ENCODE measurements at places on chromosomes 4 and X. TPM values are rescaled to one million over a fixed set of nuclear protein-coding genes. Genes with fewer than 3 reads are reported as not detected.
A peak's percentile ranks its signal among the peaks of the same experiment; 100 is the strongest.

The POU4F2 gene
- not detected for total RNA-seq

The PRKX gene
- total RNA-seq = 5.8 TPM

The KCND1 gene
- 1.0 TPM for total RNA-seq

The DUX4 gene
- total RNA-seq = not detected

The PAGE2B gene
- not detected for total RNA-seq

The ATP10D gene
- total RNA-seq = 16.8 TPM

The TMEM35A gene
- 22.9 TPM for total RNA-seq

The ATP7A gene
- total RNA-seq = 14.1 TPM

- no peaks in the 10 kb centered on the region for H3K36me3 ChIP-seq
- DNase-seq = no peak
- H3K27me3 ChIP-seq = no peaks in the 10 kb centered on the region
- H3K4me3 ChIP-seq = no peak overlapping the region
- peaks cover 46% of the 10 kb centered on the region for H3K4me1 ChIP-seq
Measured at GRCh38 chrX:108415146-108415545, 23.1 kb downstream of the COL4A6 start.

DNA sequence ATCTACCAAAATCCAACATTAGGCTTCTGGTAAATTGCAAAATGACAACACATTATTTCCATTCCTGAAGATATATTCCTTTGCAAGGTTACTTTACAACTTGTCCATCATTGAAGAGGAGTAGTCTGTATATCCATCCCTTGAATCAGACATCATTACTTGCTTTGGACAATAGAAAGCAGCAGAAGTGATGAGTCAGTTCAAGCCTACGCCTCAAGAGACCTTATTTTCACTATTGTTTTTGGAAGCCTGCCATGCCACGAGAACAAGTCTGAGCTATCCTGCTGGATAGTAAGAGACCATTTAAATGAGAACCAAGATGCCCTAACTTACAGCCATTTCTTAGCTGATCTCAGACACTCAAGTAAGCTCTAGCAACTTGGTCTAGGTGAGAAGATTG is 246.0 kb upstream of the HHIP start:
- DNase-seq = no peak
- H3K36me3 ChIP-seq = no peaks in the 10 kb centered on the region
- no peaks in the 10 kb centered on the region for H3K4me1 ChIP-seq
- H3K4me3 ChIP-seq = no peak overlapping the region
- no peaks in the 10 kb centered on the region for H3K27me3 ChIP-seq

GRCh38 chrX:19727887-19728648 is 159.3 kb downstream of the SH3KBP1 start:
- DNase-seq = no peak
- H3K4me3 ChIP-seq = no peak overlapping the region

- no peaks in the 10 kb centered on the region for H3K36me3 ChIP-seq
- no peak overlapping the region for H3K27ac ChIP-seq
- peaks cover 34% of the 10 kb centered on the region for H3K4me1 ChIP-seq
- DNase-seq = no peak
- peak overlapping the region; percentile 25 for H3K4me3 ChIP-seq
- peaks cover 62% of the 10 kb centered on the region for H3K27me3 ChIP-seq
Measured at GRCh38 chrX:25005382-25006185, 10.2 kb downstream of the ARX start.

- DNase-seq = no peak
- H3K4me3 ChIP-seq = no peak overlapping the region
- H3K27me3 ChIP-seq = no peaks in the 10 kb centered on the region
- H3K36me3 ChIP-seq = no peaks in the 10 kb centered on the region
Measured at GRCh38 chr4:88130544-88131305, 27.7 kb downstream of the ABCG2 start.

DNA sequence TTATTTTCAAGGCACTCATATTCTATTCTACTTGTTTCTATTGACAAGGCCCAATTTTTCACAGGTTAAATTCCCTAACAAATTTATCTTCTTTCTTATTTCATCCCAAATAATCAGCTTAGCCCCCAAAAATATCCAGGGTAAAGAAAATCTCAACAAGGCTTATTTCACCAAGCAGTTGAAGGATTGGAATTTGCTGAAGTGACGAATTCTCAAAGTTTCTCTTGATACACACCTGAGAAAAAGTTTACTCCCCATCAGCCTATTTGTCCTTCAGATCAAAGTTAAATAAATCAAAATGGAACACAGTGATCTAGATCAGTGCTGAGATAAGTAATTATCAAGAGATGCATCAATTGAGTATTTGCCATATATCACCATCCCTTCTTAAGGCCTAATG is 106.9 kb downstream of the ATRX start:
- no peak overlapping the region for H3K27ac ChIP-seq
- no peak overlapping the region for H3K4me3 ChIP-seq
- no peak for DNase-seq
- no peaks in the 10 kb centered on the region for H3K27me3 ChIP-seq

DNA sequence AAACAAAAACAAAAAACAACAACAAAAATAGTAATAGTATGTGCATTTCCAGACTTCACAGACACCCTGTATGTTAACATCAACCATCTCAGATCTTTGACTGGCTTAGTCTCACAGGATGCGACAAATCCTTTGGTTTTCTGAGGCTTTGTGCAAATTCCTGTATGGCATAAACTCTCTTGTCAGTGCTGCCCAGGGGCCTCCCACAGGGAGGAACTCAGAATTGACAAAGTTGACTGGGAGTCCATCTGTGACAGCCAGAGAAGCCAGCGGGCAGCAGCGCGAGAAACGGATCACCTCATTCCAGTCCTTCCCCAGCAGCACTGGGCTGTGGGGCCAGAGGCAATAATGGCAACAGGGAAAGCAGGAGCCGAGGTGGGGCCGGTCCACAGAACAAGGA is 19.1 kb upstream of the DDX3X start:
- H3K4me1 ChIP-seq = no peaks in the 10 kb centered on the region
- no peaks in the 10 kb centered on the region for H3K36me3 ChIP-seq
- no peak for DNase-seq
- no peak overlapping the region for H3K27ac ChIP-seq

GRCh38 chr4:116870686-116871085 is 214.7 kb downstream of the TRAM1L1 start:
- no peak overlapping the region for H3K27ac ChIP-seq
- no peak overlapping the region for H3K4me3 ChIP-seq
- no peak for DNase-seq
- H3K27me3 ChIP-seq = no peaks in the 10 kb centered on the region
- no peaks in the 10 kb centered on the region for H3K36me3 ChIP-seq

GRCh38 chr4:128716338-128716737 is 93.2 kb upstream of the JADE1 start:
- DNase-seq = no peak
- peak overlapping the region; percentile 55 for H3K27ac ChIP-seq
- peaks cover 36% of the 10 kb centered on the region for H3K4me1 ChIP-seq
- H3K4me3 ChIP-seq = no peak overlapping the region
- no peaks in the 10 kb centered on the region for H3K27me3 ChIP-seq

GRCh38 chrX:103347682-103348397 is 8.5 kb upstream of the TCEAL9 start:
- no peaks in the 10 kb centered on the region for H3K36me3 ChIP-seq
- no peak for DNase-seq
- no peak overlapping the region for H3K27ac ChIP-seq
- H3K4me1 ChIP-seq = no peaks in the 10 kb centered on the region
- no peak overlapping the region for H3K4me3 ChIP-seq
- peaks cover 14% of the 10 kb centered on the region for H3K27me3 ChIP-seq

DNA sequence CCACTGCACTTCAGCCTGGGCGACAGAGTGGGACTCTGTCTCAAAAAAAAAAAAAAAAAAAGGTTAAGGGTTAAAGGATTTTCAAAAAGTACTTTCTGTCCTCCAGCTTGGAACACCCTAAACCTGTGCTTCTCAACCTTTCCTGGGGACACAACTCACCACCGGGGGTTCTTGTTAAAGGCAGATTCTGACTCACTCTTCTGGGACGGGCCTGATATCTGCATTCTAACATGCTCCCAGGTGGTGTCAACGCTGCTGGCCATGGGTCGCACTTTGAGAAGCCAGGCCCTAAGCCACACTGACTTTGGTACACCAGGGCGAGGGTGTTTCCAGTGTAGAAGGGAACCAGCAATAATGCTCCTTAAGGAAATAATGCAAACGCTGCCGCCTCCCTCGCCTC is 46.1 kb downstream of the AFAP1 start:
- H3K4me3 ChIP-seq = no peak overlapping the region
- no peaks in the 10 kb centered on the region for H3K36me3 ChIP-seq
- no peak for DNase-seq
- no peaks in the 10 kb centered on the region for H3K27me3 ChIP-seq
- H3K27ac ChIP-seq = peak overlapping the region; percentile 63

GRCh38 chrX:123771449-123772064 is 38.7 kb upstream of the THOC2 start:
- no peak for DNase-seq
- H3K27me3 ChIP-seq = no peaks in the 10 kb centered on the region
- H3K4me3 ChIP-seq = no peak overlapping the region
- no peaks in the 10 kb centered on the region for H3K4me1 ChIP-seq
- no peak overlapping the region for H3K27ac ChIP-seq

DNA sequence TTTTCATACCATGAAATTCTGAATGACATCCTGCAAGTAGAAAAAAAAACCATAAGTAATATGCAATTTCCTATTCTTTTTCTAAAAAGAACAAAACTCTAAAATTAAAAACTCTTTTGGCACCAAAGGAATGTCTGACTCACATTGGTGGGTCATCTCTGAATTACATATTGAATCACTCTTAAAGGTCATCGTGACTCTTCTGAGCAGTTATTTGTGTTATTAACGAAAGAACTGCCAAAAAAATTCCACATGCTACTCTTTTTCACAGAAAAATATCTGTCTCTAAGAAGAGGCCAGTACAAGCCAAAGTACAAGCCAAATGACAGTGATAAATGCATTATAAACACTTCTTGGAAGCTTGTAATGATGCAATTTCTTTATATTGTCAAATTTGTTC is 282.2 kb downstream of the GUCY2F start:
- DNase-seq = no peak
- H3K27ac ChIP-seq = no peak overlapping the region
- H3K4me1 ChIP-seq = no peaks in the 10 kb centered on the region
- H3K27me3 ChIP-seq = no peaks in the 10 kb centered on the region
- no peaks in the 10 kb centered on the region for H3K36me3 ChIP-seq

DNA sequence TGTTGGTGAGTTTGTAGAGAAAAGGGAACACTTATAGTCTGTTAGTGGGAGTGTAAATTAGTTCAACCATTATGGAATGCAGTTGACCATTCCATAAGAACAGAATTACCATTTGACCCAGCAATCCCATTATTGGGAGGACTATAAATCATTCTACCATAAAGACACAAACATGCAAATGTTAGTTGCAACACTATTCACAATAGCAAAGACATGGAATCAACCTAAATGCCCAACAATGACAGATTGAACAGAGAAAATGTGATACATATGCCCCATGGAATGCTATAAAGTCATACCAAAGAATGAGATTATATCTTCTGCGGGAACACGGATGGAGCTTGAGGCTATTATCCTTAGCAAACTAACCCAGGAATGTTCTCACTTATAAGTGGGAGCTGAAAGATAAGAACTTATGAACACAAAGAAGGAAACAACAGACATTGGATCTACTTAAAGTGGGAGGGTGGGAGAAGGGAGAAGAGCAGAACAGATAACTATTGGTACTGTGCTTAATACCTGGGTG is 1819.2 kb upstream of the ADGRL3 start:
- H3K4me3 ChIP-seq = no peak overlapping the region
- H3K4me1 ChIP-seq = no peaks in the 10 kb centered on the region
- no peaks in the 10 kb centered on the region for H3K27me3 ChIP-seq
- no peaks in the 10 kb centered on the region for H3K36me3 ChIP-seq
- no peak for DNase-seq
- H3K27ac ChIP-seq = no peak overlapping the region

DNA sequence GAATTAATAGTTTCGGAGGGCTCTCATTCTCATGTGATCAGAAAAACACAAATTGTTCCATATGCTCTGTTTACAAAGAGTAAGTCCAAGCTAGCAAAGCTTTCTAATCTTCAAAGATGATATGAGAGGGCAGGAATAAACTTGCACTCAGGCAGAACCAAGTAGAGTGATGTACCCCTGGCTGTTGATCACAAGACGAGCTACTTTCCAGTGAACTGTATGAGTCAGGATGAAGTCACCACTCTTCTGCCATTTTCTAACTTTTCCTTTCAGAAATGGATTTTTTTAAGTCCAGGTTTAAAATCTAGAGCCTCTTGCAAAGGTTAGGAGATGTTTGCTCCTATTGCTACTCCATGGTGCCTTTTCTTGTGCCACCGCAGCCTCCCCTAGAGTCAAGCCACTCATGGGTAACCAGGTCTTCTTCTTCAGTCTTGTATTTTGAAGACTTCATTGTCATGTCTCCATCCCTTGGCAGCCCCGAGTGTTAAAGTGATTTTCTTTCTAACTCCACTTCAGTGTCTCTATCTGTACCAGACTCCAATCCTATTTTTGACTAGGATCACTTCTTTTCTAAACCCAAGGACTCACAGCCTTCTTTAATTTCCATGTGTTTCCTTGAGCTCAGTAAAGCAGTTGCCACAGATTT is 171.9 kb upstream of the GALNT7 start:
- peak; percentile 31 for DNase-seq
- H3K36me3 ChIP-seq = no peaks in the 10 kb centered on the region
- peaks cover 7% of the 10 kb centered on the region for H3K4me1 ChIP-seq

- no peak overlapping the region for H3K4me3 ChIP-seq
- H3K27me3 ChIP-seq = no peaks in the 10 kb centered on the region
- no peak overlapping the region for H3K27ac ChIP-seq
- no peaks in the 10 kb centered on the region for H3K4me1 ChIP-seq
Measured at GRCh38 chr4:110004556-110004955, 91.9 kb downstream of the EGF start.

All from esophagus muscularis mucosa (tissue), 4 donors.